GM18507 (cell line): ENCODE measurements at places on chromosomes 16 and 17.

- DNase-seq: peak; percentile 49
Measured at GRCh38 chr17:40598619-40599467, 33.6 kb upstream of the CCR7 start.

DNA sequence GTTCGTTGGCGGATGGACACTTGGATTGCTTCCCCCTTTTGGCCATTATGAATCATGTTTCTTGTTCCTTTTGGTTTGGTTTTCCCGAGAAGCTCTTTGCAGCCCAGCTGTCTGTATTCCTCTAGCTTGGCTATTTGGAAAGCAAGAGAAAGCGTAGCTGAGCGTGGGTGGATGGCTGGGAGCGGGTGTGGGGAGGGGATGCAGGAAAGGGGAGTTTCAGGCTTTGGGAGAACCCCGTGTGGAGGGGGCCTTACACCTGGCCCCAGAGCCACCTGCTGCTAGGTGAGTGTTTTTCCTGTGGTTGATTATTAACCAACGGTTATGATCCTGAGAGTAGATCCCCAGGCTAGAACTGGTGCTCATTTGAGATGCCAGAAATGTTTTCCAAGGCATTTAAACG is 103.7 kb downstream of the RAP1GAP2 start:
- no peak for DNase-seq

DNA sequence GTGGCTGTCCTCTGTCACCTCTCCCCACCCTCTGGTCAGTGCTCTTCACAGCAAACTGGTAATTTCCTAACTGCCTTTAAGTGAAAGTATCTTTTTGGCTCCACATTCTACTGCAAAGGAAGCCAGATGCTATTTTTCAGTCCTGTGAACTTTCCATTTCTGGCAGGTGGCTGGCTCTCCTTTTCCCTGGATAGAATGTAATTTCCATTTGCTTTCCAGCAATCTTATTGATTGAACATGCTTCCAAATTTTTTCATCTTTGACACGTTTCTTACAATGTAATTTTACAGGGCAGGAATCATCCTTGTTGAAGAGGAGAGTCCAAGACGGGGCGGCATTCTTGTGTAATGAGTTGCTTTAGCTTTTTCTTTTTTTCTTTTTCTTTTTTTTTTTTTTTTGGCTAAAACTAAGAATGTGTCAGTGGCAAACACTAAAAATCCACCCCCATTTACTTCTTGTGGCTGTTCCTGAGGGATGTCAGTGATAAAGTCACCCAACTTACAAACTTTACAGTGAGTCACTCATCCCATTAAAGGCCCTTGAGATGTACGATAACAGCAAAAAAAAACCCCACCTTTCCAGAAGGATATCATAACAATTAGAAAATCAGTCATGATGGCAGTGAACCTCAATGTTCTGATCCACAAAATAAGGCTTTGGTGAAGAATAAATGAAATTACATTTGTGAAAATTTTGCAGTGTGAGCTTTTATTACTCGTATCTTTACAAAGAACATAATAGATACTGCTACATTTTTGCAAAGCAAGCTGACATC is 29.4 kb upstream of the PRKCA start:
- DNase-seq: no peak

- DNase-seq: no peak
Measured at GRCh38 chr16:78606545-78606944, 507.1 kb downstream of the WWOX start.
